NCI-H1417 (cell line): ENCODE measurements at places on chromosomes 3 and 15.

- DNase-seq = no peak
Observed at GRCh38 chr15:29128671-29129070, 141.0 kb downstream of the NSMCE3 start.

DNA sequence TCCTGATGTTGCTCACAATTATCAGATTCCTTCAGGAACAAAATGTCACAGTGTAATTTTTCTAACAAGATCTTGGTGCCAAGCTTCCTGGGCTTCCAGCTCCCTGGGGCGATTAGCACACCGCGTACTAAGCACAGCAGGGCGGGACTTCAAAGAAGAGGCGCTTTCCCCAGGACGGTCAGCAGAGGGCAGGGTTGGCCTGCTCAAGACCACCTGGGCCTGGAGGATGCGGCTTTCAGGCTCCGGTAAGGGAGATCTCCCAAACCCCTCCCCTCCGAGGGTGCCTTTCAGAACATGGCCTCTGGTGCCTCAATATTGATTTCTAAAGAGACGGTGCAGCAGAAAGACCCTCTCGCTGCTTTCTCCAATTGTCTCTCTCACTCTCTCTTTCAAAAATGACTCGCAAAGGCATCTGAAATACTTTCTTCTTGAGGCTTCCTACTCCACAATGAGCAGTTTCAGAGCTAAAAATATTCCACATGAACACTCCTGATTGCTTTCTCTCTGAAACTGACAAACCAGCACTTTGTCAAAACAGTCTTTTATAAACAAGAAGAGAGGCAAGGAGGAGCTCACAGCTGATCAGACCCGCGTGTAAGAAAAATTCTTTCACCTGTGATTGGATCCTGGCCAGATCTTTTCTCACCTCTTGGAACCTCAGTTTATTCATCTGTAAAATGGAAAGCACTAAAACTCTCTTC is 154.0 kb downstream of the ADAMTS9 start:
- DNase-seq = peak; percentile 78

- DNase-seq = no peak
Observed at GRCh38 chr15:40355976-40356585, 1.9 kb upstream of the DISP2 start.

GRCh38 chr3:157441102-157441624 is 4.5 kb downstream of the PTX3 start:
- DNase-seq = no peak

DNA sequence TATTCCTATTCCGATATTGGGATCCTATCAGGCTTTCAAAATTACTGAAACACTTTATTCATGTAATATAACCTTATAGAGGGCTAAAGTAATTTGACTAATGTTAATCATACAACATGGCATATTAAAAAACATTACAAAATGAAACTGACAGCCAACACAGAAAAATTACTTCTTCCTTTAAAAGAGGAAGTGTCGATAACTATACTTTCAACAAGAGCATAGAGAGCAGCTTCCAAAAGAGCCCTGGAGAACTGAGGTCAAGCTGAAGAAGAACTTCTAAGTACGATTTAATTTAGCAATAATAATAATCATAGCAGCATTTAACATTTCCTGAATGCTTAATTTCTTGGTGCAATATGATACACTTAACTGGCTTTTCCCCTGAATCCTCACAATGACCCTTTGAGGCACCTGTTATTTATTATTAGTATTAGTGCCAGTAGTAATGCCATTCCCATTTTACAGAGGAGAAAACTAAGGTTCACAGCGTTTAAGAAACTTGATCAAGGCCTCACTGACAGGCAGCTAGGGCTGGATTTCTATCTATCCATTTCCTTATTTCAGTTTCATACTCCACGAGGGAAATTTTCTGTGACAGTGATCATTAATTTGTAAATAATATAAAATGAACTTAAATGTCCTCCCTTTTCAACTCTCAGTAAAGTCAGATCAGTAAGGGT is 181.6 kb downstream of the CFAP20DC start:
- no peak for DNase-seq

- no peak for DNase-seq
Observed at GRCh38 chr3:188149587-188149986, 4.4 kb upstream of the LPP start.

GRCh38 chr15:52118969-52119749 is 6.6 kb upstream of the BCL2L10 start:
- no peak for DNase-seq

GRCh38 chr3:79994397-79994796 is 226.6 kb upstream of the ROBO1 start:
- DNase-seq = no peak

- DNase-seq = peak; percentile 37
Observed at GRCh38 chr15:85318048-85318731, 62.2 kb upstream of the AKAP13 start.

DNA sequence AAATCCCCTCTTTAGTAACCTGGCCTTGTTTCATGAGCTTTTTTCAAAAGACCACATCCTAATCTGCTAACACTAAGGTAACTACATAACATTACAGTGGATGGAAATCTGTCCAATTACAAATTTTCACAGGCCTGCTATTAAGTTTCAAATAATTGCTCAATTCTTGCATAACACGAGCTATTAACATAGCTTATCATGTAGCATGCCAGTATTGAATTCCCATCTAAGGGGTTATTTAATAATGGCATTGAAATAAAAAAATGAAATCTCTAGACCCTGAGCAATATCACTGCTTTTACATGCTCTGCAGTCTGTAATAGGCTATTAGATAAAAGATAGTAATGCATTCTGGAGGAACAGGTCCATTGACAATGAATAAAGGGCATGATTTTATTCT is 748.3 kb upstream of the NECTIN3 start:
- DNase-seq = no peak

DNA sequence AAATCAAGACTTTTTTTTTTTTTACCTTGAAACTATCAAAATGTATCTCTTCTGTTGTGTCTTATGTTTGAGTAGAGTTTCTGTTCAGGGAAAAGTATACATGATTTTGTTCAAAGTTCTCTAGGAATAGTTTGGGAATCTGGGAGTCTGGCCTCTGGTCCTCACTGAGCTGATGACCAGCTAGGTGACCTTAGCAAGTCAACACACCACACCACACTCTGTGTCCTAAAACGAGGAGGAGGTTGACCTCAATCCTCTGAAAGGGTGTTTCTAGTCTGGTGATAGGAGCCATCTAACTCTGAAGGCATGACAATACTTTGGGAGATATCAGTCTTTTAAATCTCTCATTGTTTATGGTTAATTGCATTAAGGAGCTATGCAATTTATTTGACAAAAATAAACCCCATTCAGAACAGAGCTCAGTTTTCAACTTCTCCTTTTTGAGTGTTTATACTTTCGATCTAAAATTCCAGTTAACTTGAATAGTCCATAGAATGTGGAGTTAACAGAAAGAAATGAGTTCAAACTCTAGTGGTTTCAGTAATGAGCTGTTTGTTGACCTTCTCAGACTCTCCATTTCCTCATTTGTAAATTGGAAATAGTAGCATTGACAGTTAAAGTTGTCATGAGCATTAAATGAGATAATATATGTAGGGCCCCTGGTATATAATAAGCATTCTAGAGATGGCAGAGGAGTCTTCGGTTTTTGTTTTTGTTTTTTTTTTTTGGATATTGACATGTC is 112.2 kb upstream of the LRRN1 start:
- no peak for DNase-seq

DNA sequence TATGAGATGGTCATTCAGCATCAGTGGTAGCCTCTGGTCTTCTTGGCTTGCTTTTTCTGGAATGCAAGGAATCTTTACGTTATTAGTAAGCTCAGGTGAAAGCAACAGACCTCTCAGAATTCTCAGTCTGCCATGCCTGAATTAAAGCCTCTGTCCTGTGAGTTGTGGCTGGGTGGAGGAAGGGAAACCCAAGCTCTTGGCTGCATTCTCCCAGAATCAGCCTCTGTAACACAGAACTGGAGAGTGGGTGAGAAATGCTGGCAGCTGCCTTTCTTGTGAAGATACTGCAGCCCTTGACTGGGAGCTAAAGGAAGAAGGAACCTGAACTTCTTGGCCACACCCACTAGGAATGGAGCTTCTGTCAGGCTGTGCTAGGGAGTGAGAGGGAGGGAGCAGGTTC is 505.8 kb downstream of the EPHA3 start:
- DNase-seq = no peak

DNA sequence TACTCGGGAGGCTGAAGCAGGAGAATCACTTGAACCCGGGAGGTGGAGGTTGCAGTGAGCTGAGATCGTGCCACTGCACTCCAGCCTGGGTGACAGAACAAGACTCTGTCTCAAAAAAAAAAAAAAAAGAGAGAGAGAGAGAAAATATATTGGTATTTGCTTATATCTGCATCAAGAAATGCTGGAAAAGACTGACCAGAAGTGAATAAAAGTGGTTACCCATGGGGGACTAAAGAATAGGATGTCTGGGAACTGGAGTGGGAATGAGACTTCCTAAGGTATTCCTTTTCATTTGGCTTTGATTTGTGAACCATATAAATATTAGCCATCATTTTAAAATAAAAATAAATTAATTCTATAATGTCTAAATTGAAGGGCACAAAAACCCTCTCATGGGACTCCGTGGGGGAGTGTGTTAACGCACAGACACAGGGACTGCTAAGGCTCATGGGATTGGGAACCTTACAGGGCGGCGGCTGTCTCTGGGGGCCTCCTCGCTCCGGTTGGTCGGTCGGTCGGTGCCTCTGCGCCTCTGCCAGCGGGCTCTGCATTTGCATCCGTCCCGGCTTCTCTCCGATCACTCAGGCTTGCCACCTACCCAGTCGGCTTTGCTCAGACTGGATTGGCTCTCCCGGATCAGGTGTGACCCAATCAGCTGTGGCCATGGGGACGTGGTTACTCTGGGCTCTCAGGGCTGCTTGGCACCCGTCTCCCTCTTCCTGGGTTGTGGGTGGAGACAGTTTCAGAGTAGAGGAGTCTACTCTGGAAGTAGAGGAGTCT is 12.7 kb upstream of the TSPAN3 start:
- DNase-seq = peak; percentile 65

DNA sequence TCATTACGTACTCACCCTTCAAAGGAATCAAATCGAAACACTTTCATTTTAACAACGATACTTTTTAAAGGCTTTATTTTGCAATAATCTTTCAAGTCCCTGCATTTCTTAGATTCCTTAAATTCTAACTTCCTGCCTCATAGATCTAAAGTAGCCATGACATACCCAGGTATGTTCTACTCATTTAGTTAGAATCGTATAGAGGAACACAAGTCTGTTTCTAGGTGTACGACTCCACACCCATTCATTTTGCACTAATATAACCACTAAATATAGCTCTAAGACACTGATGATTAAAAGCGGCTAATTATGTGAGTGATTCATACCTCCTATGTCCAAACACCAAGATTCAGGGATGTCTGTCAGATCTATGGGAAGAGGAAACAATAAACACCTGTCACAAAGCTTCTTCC is 1.3 kb downstream of the ATP13A3 start:
- no peak for DNase-seq

DNA sequence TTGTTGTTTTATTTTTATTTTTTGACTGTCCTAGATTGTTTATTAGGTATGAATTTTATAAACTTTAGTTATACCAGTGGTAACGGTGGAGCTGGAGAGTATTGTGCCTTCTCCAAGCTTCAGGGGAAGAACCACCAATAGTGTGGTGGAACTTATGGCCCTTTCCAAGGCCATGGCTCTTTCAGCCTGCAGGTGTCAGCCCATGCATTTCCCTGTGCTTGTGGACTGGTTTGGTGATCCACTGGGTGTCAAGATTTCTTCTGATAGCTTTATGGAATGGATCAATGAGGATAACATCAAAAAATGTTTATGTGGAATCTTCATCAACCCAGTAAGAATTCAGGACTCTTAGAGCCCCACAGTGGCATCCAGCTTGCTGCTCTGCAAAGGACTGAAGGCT is 19.2 kb upstream of the SCAMP5 start:
- no peak for DNase-seq

GRCh38 chr3:5052247-5052646 is 69.8 kb upstream of the ARL8B start:
- no peak for DNase-seq

DNA sequence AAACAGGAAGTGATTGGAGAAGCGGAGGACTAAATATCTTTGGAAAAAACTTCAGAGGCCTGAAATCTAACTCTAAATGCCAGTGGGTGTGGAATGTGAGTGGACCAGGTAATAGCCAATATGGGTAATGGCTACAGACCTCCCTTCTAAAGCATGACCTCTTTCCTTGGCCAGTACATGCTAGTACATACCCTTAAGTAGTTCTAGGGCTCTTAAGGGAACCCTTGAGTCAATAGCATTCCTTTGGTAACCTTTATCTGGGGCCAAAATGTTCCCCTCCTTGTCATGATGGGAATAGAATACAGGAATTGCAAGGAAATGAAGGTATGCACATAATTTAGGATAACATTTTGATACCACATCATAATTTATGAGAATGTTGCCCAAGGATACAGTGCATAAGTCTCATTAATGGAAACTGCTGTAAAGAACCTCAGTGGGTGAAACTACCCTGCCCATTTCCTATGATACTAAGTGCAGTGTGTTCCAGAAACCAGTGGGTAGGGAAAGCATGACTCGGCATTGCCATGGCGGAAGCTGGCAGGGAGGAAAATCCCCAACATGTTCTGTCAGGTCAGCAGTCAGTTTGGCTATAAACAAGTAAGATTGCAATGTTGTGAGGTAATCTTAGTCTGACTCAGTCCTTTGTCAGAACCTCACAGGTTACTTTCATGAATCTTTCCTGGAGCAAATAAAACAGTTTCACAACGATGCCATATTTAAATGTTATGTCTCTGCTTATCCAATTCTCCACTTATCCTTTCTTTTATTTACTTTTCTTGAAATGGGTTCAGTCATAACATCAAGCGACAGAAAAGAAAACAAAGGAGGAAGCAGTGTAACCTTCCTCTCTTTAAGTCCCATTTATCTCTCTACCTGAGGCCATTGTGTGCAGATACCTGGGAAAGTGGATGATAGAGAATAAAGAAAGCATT is 23.5 kb upstream of the RAP2B start:
- peak; percentile 28 for DNase-seq

GRCh38 chr3:839981-840380 is 252.8 kb upstream of the CNTN6 start:
- peak; percentile 21 for DNase-seq

GRCh38 chr15:25846377-25846776 is 16.8 kb downstream of the ATP10A start:
- no peak for DNase-seq

DNA sequence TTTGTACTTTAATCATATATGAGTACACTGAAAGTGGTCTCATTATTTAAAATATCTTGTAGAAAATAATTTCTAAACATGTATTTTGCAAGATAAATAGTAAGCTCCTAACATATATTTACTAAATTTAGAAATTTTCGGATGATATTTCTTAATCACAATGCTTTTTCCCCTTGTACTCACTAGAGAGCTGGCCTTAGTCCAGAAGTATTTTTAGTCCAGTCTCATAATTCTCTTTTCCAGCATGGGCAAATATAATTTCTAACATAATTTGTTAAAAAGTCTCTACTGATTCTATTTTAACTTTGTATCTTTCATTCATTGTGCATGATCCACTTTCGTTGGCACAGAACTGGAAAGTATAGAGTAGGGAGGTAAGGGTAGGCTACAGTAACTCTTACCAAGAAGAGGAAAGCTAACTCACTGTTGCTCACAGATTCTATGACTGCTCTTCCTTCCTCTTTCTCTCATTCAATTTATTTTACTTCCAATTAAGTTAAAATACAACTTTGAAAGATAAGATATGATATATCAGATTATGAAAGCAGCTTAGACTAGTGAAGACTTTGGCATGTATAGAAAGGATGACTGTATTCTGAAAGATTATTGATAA is 39.3 kb downstream of the FGF7 start:
- DNase-seq = no peak

GRCh38 chr3:52446631-52447511 is 2.0 kb upstream of the SEMA3G start:
- peak; percentile 16 for DNase-seq

GRCh38 chr3:193344486-193344885 is 34.1 kb downstream of the ATP13A5 start:
- no peak for DNase-seq
